Frontal cortex (tissue), 4 donors: ENCODE measurements at places on chromosomes 2 and 18. TPM values are rescaled to one million over a fixed set of nuclear protein-coding genes. Genes with fewer than 3 reads are reported as not detected.

DNA sequence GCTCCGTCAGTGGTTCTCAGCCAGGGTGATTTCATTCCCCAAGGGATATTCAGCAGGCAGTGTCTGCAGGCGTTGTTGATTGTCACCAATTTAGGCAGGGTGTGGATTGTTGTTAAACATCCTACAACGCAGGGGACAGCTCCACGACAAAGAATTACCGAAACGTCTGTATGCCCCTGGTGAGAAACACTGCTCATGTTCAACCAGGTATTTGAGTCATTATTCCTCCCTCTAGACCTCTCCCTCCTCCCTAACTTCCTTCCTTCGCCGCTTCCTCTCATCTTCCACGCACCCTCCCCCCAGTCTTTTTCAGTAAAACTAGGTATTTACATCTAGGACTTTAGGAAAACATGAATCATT is 50.8 kb downstream of the NCK2 start:
- no peak for DNase-seq

- DNase-seq, result peak; percentile 19
Measured at GRCh38 chr18:11148680-11149440, 509 bp downstream of the PIEZO2 start.

- no peak for DNase-seq
Measured at GRCh38 chr18:32335228-32335627, 135.5 kb downstream of the GAREM1 start.

- DNase-seq, result no peak
Measured at GRCh38 chr18:62648045-62648678, 67.2 kb upstream of the PHLPP1 start.

- no peak for DNase-seq
Measured at GRCh38 chr2:128436479-128437203, 118.0 kb upstream of the HS6ST1 start.

DNA sequence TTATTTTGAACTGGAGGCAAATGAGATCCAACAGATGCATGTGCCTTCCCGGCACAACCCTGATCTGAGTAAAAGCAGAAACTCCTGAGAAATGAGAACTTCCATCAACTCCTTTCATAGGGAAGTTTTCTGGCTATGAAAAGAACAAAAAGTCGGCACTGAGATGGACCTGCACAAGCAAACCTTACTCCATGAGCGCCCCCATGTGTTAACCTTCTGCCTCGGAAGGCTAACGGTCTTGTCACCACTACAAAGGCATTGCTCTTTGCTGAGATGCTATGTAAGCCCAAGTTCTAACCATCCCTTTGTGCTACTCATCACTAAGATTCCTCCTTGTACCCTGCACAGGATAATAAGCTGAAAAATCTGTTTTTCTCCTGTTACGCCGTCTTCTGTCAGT is 57.3 kb upstream of the SULT1C3 start:
- no peak for DNase-seq

DNA sequence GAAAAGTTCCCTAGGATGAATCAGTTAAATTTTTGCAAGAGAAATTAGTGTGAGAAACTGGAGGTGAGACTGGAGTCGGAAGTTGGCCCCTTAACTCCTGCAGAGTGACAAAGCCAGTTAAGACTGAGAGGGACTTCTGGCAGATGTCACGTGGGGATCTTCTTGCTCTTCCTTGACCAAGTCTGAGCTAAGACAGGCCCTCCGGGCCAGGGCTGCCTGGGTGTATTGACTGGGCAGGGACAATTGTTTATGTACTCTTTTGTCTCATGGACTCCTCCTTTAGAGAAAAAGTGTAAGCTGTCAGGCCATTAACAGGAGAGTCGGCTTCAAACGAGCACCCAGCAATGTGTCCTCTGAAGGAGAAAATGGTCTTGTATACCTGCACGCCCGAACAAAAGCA is 48.6 kb upstream of the RALBP1 start:
- no peak for DNase-seq

DNA sequence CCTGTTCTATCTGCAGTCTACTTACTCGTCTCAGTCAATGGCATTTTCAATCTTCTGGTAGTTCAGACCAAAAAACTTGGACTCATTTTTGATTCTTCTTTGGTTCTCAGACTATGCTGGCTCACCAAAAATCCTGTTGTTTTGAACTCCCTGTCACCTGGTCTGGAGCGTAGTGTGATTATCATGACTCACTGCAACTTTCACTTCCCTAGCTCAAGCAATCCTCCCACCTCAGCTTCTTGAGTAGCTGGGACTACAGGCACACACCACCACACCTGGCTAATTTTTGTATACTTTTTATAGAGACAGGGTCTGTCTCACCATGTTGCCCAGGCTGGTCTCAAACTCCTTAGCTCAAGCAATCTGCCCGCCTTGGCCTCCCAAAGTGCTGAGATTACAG is 163.3 kb upstream of the CDH7 start:
- no peak for DNase-seq

- no peak for DNase-seq
Measured at GRCh38 chr2:109211315-109211714, 82.3 kb downstream of the SH3RF3 start.

GRCh38 chr2:156687715-156688114 is 251.5 kb downstream of the GPD2 start:
- no peak for DNase-seq

DNA sequence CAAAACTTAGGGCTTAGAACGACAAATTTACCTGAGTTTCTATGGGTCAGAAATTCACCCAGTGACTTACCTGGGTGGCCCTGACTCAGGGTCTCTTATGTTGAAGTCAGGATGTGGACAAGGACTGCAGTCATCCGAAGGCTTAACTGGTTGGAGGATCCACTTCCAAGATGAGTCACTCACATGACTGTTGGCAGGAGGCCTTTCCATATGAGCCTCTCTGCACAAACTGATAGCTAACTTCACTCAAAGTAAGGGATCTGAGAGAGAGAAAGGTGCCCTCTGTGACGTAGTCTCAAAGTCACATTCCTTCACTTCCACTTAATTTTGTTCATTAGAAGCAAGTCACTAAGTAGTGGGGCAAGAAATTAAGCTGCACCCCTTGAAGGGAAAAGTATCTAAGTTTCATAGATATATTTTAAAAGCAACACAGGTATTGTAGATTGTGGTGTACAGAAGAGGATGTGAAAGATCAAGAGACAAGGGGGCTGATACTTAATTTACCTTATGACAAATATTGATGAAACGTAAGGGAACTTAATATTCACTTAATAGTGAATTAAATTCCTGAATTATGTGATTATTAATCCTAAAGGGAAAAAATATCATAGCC is 48.4 kb downstream of the TANK start:
- no peak for DNase-seq

DNA sequence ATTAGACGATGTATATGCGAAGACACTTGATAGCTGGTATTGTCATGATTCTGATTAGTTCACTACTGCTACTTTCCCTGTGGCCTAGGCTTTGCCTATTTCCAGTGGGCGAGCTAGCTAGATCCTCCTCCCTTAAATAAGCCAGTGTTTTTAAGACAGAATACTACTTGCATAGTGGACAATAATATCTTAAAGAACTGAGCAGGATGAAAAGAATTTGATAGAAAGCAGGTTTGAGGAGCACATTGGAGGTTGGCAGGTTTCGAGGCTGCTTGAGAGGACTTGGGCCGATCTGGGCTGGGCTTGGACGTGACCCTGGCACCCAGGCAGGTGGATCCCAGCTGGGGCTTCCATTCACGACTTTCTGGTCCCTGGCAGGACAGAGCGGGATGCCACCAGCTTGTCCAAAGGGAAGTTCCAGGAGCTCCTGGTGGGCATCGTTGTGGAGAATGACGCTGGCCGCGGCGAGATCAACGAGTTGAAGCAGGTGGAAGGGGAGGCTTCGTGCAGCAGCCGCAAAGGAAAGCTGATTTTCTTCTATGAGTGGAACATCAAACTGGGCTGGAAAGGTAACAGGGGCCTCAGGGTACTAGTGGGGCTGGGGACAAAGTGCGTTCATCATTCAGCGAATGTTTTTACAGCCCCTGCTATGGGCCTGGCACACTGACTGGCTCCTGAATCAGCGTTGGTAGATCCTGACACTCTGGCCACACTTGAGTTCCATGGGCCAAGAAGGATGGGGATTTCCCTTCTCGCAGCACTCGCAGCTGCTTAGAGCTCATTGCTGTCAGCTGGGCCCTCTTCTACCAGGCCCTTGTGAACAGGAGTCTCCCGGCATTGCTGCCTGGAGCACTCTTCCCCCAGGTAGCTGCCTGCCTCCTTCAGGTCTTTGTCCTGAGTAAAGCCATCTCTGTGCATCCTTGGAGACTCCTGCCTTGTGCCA is 16.9 kb downstream of the C2orf74 start:
- DNase-seq, result no peak

DNA sequence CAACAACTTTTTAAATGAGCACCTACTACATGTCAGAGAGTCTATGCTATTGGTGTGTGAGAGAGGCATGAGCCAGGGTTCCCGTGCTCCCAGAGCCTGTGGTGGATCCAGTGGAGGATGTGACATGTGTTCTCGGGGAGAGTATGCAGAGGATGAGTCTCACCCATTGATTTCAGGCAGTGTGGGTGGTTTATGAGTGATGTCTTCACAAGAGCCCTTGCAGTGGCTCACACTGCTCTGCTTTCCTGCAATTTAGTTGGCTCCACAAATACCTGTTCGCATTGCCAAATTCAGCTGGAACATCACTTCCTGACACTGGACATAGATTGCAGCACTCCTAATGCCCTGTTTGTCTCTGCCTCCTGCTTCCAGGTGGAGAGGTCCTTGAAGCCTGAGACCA is 243.6 kb upstream of the CXCR4 start:
- no peak for DNase-seq

GRCh38 chr2:236646441-236646840 is 76.8 kb downstream of the ACKR3 start:
- no peak for DNase-seq

- DNase-seq, result no peak
Measured at GRCh38 chr2:39782591-39782990, 3.5 kb upstream of the THUMPD2 start.

GRCh38 chr2:64327510-64328414 is 126.2 kb upstream of the LGALSL start:
- DNase-seq, result peak; percentile 49

GRCh38 chr2:159010340-159010739 is 41.9 kb downstream of the TANC1 start:
- no peak for DNase-seq

- DNase-seq, result no peak
Measured at GRCh38 chr2:63012541-63012940, 38.1 kb upstream of the OTX1 start.

The RAB12 gene
- 119 TPM for total RNA-seq

The TNFAIP6 gene
- total RNA-seq, result 0.41 TPM

The RGPD3 gene
- 1.2 TPM for total RNA-seq
